ENCODE measurements at places on chromosomes 12 and 14.

GRCh38 chr12:46403719-46404070, 31.1 kb upstream of the SLC38A2 start:
- DNase-seq, result no peak

- no peak for DNase-seq
Observed at GRCh38 chr14:76984297-76984696, 44.2 kb downstream of the IRF2BPL start.

DNA sequence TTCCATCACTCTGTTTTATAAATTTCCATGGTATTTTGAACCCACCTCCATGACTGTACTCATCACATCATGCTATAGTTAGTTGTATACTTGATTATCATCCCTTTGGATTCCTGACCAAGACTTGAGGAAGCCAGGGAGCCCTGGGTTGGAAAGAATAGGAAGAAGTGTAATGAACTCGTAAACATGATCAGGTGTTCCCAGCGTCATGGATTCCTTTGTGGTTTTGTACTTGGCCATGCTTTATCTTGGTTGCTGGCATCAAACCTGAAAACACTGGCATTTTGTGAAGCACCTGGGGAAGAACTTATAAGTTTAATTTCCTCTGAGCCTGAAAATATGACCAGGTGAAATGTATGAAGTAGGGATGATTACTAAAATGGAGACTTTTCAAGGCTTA, 76.4 kb downstream of the CHST11 start:
- no peak for DNase-seq

DNA sequence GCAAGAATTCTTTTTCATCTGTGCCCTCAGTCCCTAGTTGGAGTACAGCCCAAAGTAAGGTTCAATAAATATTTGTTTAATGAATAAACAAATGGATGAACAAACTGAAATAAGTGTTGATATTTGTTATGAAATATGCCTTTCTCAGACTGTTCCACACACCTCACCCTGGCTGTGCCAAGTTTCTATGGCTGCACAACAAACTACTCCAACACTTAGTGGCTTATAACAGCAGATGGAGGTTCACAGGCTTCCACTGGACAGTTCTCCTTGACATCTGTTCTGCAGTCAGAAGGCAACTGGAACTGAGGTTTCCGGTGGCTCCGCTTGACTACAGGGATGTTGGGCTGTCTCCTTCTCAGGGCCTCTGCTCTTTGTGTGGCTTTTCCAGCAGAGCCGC, 197.1 kb downstream of the RGS6 start:
- no peak for DNase-seq

- no peak for DNase-seq
Observed at GRCh38 chr12:120962532-120963020, 15.8 kb upstream of the HNF1A start.

GRCh38 chr14:104633276-104634137, 28.9 kb upstream of the TMEM179 start:
- DNase-seq, result no peak

DNA sequence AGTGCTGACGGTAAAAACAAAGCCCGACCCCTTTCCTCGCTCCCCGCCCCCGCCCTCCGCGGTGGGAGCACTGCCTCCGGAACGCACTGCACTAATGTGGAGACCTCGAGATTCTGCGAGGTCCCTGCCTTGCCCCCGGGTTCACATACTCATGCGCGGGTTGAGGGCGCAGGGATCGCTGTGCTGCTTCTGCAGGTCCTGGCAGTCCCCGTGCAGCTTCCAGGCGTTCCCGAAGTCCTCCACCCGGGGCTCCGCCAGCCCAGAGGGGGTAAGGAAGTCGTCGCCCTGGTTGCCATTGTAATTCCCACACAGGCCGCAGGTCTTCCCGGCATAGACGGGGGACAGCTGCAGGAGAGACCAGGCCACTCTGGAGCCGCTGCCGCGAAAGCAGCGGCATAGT, 66.8 kb downstream of the VWF start:
- DNase-seq, result no peak

DNA sequence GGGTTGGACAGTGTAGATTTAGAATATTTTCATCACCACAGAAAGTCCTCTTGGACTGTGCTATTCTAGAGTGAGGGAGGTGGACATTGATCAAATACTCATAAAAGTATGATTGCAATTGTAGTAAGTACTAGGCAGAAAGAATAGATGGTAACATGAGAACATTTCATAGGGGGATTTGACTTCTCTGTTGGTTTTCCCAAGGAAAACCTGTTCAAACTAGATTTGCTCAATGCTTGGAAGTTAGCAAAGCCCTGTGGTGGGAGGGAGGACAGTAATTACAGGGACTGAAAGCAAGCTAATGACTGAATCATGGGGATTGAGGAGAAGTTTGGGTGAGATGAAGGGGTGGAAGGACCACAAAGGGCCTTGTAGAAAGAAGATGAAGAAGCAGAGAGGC, 24.4 kb upstream of the EID3 start:
- DNase-seq, result no peak

GRCh38 chr12:7499636-7500035, 3.9 kb downstream of the CD163 start:
- DNase-seq, result no peak

DNA sequence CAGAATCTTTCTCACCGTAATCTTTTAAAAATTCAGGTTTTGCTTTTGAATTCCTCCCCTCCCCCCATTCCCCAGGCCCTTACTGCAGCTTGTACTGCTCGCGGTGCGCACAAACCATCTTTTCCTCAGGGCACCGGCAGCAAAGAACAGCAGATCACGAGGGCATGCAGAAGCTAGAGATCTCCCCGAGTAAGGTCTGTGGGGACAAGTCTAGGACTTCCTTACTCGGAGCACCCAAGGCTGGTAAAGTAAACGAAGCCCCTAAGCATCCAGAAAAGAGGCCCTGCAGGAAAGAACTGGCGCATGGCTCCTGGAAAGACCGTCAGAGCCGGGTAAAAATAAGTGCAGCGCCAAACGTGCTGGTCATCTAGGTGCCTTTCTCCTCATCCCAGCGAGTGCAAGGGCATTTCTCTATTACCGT, 727 bp downstream of the LDHB start:
- peak; percentile 65 for DNase-seq

GRCh38 chr12:82434392-82434911, 76.1 kb downstream of the METTL25 start:
- DNase-seq, result no peak

DNA sequence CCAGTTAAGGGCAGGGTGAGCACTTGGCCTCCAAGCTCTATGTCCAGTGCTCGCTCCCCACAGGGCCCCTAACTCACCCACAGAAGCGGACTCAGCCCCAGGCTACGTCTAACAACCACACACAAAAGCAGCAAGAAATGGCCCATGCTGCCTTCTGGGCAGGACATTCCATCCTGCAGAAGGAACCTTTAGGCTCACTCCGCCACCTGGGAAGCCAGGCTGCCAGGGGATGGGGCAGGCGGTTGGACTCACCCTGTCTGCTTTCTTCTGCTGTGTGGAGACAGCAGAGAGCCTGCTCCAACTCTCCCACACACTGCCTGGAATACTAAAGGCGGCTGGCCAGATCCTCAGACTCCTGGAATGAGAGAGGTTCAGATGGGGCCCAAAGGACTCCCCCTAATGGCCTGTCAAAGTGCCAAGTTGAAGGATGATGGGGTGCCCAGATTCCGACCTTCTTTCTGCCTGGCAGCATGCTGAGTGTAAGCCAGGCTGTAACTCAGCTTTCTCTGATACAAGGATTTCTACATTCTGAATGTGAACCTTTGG, 27.7 kb upstream of the BLTP3B start:
- DNase-seq, result no peak

DNA sequence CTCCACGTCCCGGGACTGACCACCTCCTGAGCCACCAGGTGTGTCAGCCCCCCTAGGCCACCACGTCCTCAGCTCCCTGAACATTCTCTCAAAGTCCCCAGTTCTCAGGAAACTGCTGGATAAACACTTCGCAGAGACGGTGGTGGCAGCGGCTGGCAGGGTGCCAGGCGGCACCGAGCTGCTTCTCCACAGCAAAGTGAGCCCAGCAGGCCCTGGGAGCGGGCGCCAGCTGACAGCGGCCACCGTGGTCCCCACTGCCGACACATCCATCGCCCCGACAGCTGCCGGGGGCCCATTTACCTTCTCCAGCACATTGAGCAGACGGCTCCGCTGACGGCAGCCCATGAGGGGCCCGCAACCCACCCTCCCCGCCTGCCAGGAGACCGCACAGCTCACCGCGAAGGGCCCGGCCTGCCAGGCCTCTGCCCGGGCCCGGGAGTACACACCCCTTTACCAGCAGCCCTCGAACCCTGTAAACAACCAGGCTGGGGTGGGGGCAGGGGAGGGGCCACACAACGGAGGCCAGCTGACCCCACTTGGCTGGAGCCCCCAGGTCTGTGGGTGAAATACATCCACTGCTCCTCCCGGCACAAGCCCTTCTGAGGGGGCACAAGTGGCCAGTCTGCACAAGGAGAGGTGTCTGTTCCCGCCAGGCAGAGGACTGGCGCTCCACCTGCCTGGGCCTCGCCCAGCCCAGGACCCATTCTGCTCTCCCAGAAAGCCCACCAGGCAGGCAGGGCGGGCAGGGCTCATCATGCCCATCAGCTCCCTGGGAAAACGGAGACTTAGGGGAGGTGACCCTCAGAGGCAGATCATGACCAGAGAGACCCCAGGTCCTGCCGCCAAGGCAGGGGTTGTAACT, 10.5 kb downstream of the AKT1 start:
- no peak for DNase-seq

DNA sequence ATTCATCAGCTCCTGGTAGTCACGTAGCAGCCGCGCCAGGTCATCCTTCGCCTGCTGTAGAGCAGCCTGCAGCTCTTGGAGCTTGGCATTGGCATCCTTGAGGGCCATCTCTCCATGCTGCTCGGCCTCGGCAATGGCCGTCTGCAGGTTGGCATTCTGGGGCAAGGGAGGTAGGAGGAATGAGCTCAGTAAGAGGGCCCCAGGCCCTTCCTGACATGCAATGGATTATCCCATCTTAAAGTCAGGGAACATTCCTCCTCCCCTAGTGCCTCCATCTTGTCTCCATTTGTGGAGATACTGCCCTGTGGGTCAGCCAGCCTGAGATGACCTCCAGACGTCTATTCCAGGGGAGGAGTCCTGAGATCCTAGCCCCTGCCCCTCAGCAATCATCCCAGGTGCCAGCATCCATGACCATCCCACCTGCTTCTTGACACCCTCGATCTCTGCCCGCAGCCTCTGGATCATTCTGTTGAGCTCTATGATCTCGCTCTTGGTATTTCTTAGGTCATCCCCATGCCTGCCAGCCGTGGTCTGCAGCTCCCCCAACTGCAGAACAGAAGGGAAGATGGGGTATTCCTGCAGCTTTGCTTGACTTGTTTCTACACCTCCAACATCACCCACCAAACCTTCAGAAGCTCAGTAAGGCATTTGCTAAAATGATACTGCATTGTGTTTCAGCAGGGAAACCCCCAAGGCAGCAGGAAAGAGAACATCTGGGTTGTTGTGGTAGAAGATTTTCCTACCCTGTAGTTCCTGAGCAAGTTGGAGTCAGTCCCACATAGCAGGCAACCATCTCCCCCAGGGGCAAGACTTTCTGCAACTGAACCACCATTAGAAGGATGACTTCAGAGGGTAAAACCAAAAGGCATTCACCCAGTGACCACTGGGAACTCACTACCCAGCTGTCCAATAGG, 4.4 kb downstream of the KRT3 start:
- no peak for DNase-seq

DNA sequence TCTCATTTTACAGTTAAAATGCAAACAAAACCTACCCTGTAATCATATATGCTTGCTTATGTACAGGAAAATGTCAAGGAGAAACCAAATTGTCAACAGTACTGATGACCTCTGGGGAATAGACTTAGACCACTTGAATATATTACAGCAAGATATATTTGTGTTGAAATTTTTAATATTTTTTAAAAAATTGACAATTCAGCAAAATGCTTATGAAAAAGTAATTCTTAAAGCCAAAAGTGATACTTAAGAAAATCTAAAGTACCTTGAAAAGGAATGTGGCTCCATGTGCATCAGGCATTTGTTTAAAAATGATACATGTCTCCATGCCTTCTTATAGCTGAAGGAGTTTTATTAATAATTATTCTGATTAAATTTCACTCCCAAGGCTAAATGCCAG, 49.2 kb downstream of the PTPN21 start:
- DNase-seq, result no peak

DNA sequence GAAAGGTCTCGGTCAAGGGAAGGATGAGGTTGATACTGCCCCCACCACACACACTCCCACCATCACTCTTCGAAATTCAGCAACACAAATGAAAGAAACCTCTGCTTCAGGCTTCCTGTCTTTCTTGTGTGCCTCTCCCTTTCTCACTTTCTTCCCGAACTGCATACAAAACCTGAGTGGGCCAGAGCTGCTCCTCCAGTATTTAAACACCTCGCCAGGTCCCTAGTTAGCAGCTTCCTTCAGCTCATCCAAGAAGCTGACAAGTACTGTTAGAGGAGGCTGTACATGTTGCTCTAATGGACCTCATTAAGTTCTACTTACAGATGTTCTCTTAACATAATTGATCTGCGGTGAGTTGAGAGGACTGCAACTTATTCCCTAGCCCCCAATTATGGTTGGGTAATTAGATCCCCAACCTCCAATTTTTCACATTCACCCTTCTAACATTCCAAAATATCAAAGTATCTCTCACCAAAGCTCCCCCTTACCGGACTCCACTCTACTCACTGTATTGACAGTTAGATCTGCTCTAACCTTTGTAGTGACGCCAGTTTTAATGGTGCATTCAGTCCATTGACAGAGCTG, 4.1 kb upstream of the LMO3 start:
- no peak for DNase-seq

GRCh38 chr14:56379956-56380355, 199.6 kb upstream of the TMEM260 start:
- DNase-seq, result no peak

DNA sequence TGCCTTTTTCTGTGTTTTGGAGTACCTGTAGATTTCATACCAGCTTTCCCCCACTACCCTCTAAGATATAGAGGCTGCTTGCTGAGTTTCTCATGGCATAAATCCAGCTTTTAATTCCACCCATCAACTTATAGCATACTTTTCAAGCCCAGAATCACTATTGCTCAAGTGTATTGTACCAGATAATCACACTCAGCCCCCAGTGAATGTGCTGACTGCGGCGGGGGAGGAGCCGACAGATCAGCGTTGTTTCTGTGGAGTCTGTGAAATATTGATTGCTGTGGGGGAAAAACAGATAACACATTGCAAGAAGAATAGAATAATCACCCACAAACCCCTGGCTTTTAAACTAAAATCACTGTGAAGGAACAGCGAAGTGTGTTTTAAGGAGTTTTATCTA, 296.1 kb downstream of the TMEM132D start:
- no peak for DNase-seq

GRCh38 chr14:100629696-100630095, 42.5 kb upstream of the BEGAIN start:
- DNase-seq, result no peak
